Tongue (tissue), 3 donors: ENCODE measurements at places on chromosomes 1 and 21. TPM values are rescaled to one million over a fixed set of nuclear protein-coding genes. Genes with fewer than 3 reads are reported as not detected.

Gene OBSCN
- 640 TPM for total RNA-seq

Gene LEFTY1
- not detected for total RNA-seq

Gene ANGPTL3
- not detected for total RNA-seq

Gene APCS
- not detected for total RNA-seq

Gene BROX
- total RNA-seq, result 62.2 TPM

Gene SAMD13
- 5.9 TPM for total RNA-seq

Gene TNFRSF9
- not detected for total RNA-seq

Gene PTPN7
- 1.5 TPM for total RNA-seq

Gene PTGFR
- 27.3 TPM for total RNA-seq

Gene DNAH14
- total RNA-seq, result 20.2 TPM

Gene ADORA3
- not detected for total RNA-seq

Gene GATAD2B
- 11.2 TPM for total RNA-seq

Gene NUDT4B
- 54.2 TPM for total RNA-seq

Gene OLFM3
- total RNA-seq, result 0.92 TPM

Gene ZNF684
- total RNA-seq, result 2.3 TPM

Gene KCNH1
- total RNA-seq, result 2.5 TPM

Gene OR2G6
- not detected for total RNA-seq

Gene CELA3B
- total RNA-seq, result not detected

Gene UBL4B
- not detected for total RNA-seq

Gene SLC19A1
- total RNA-seq, result 3.7 TPM

Gene LRRC53
- total RNA-seq, result not detected

Gene DCDC2B
- total RNA-seq, result not detected

Gene WNT3A
- total RNA-seq, result 1.6 TPM

Gene KCNT2
- 10.5 TPM for total RNA-seq

Gene MAP3K7CL
- 88.3 TPM for total RNA-seq

Gene GBP6
- 34.4 TPM for total RNA-seq

Gene PGBD5
- total RNA-seq, result 13.6 TPM

Gene GNPAT
- 75.3 TPM for total RNA-seq

Gene CD1D
- 1.8 TPM for total RNA-seq

Gene IQGAP3
- total RNA-seq, result 10.3 TPM

Gene ATAD3A
- 21.3 TPM for total RNA-seq

Gene RGS8
- total RNA-seq, result 0.10 TPM

Gene ZBTB18
- 64.6 TPM for total RNA-seq

Gene USH2A
- total RNA-seq, result 0.10 TPM

Gene CNN3
- total RNA-seq, result 284 TPM

Gene FLG
- 5.9 TPM for total RNA-seq
